Stimulated activated CD4-positive, alpha-beta T cell treated with anti-CD3 and anti-CD28 coated beads, Interleukin-1b, Interleukin-23, amount 100 ng/mL, for 24 hours (primary cell): ENCODE measurements at places on chromosomes 7 and 10.

DNA sequence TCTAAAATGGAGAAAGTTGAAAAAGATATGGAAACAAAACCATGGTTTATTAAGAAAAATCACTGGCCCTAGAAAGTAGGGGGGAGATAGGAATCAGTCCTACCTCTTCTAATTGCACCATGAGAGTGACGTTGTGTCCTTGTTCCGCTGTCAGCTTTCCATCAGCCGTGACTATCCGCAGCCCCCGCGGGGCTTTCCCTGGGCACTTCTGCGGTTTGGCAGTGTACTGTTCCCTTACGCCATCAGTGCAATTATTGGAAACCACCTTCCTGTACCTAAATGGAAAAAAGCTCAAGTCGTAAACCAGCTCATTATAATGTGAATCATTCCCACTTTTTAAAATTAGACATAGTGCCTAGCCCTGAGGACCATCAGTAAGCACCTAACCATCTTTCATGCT, 512.2 kb downstream of the SORCS1 start:
- no peak for DNase-seq

- DNase-seq = no peak
Observed at GRCh38 chr10:87503886-87504285, 807 bp upstream of the MINPP1 start.

- DNase-seq = no peak
Observed at GRCh38 chr10:37379991-37380390, 254.6 kb downstream of the ANKRD30A start.

DNA sequence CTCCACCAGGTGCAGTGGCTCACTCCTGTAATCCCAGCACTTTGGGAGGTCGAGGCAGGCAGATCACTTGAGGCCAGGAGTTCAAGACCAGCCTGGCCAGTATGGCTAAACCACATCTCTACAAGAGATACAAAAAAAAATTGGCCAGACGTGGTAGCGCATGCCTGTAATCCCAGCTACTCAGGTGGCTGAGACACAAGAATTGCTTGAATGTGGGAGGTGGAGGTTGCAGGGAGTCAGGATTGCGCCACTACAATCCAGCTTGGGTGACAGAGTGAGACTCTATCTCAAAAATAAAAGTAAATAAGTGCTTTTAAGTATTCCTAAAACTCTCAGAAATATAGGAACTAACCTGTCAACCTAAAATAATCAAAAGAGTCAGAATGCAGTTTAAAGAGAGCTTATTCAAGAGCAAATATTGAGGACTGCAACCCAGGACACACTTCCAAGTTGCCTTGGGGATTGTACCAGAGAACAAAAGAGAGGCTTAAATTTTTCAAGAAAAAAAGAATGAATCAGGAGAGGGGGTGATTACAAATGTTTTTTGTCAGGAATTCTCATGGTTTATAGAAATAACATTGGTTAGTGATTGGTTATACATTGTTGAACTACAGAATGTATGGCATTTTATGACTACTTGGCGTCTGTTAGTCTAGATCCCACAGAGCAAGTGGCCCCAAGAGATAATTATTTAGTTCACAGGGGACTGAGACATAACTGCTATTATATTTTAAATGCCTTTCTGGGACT, 33.2 kb upstream of the PPP1R9A start:
- DNase-seq = no peak

DNA sequence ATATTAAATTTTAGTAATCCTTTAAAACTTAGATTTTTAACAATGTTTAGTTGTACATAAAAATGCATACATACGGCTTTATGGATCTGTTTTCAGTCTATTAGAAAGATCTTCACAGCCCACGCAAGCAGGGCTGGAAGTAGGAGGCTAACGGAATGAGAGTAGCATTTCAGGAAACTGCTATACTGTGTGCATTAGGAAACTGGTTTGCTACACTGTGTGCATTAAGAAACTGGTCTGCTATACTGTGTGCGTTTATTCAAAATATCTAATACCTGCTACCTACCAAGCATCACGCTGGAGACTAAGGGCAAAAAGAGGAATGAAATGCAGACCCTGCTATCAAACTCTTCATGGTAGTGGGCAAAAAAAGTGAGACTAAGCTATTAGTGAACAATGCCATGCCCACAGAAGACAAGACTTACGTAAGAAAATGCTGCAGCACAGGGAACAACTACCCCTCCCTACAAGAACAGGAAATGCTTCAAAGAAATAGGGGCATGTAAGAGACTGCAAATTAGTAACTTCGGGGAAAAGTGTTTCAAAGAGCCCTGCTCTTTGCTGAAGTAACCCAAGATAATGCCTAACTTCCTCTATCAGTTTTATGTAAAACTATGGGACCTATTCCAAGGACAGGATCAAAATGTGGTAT, 11.3 kb downstream of the RAB11FIP2 start:
- no peak for DNase-seq
